Stimulated activated CD4-positive, alpha-beta T cell treated with anti-CD3 and anti-CD28 coated beads, Interleukin-4, amount 100 ng/mL, for 1 hour (primary cell): ENCODE measurements at places on chromosomes 6 and 20.

DNA sequence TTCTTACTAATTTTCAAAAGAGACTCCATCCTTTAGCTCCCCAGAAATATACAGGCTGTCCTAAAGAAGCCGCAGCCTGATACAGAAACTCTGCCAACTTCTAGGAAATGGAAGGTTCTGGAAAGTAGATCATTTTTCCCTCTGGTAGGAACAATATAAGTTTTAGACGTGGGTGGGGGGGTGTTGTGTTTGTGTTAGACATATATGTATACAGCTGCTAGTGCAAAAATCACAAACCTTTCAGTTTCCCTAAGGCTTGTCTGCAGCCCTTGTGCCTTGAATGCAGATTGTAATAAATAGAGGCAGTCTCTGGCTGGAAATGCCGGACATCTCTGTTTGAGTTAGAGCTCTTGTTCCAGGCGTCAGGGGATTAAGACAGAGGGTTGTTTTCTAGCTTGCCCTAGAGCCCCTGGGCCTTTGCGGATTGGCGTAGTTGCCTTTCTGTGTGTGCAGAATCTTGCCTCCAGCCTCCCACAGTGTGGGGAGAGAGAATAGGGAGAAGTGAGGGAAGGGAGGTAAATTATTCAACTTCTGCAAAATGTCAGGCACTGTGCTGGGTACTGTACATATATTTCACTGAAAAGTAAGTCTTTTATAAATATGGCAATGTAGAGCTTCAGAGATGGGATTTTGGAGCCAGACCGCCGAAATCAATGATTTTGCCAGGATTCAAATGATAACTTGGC is 269.7 kb downstream of the PRL start:
- DNase-seq: no peak

DNA sequence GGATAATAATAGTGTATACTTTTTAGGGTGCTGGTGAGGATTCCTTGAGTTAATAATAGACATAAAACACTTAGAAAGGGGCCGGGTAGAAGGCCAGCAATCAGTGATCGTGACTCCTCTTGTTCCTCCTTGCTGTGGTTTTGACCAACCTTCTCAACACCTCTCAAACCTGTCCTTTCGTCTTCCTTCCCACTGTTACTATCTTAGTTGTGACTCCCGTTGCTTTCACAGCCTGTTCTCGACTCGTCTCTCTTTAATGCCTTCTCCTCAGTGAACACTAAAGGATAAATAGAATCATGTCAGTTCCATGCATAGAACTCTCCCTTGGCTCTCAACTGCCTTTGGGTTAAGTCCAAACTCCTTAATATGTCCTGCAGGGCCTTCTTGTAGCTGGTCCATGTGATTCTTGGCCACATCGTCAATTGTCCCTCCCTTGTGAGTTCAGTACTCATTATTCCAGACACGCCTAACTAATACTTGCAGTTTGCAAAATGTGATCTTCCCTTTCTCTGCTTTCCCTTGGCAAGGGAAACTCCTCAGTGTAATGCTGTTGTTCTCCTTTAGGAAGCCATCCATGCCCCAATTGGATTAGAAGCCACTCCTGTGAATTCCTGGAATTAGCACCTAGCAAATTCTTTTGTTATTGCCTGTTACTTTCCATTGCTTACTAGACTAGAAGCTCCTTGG is 164.9 kb downstream of the UTRN start:
- DNase-seq: no peak

- no peak for DNase-seq
Measured at GRCh38 chr20:13271098-13271497, 50.0 kb downstream of the ISM1 start.

GRCh38 chr6:167093922-167094432 is 28.9 kb upstream of the CCR6 start:
- peak; percentile 73 for DNase-seq

DNA sequence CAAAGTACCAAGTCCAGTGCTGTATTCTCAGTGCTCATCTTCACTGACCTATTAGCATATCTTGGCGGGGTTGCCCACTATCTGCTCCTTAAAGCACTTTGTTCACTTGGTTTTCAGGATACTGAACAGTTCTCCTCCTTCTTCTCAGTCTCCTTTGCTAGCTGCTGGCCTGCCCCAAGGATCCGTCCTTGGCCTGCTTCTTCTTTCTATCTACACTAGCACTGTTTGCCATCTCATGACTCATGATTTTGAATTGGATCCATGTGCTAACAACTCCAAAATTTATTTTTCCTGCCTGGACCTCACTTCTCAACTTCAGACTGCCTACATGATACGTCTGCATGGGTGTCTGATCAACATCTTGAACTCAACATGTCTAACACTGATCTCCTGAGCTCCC is 15.5 kb downstream of the TPD52L1 start:
- DNase-seq: no peak

GRCh38 chr6:88561954-88562315 is 395.8 kb upstream of the CNR1 start:
- no peak for DNase-seq

GRCh38 chr6:39496456-39496855 is 174.0 kb upstream of the KCNK16 start:
- DNase-seq: no peak

GRCh38 chr6:166174031-166174430 is 6.4 kb upstream of the TBXT start:
- DNase-seq: no peak

DNA sequence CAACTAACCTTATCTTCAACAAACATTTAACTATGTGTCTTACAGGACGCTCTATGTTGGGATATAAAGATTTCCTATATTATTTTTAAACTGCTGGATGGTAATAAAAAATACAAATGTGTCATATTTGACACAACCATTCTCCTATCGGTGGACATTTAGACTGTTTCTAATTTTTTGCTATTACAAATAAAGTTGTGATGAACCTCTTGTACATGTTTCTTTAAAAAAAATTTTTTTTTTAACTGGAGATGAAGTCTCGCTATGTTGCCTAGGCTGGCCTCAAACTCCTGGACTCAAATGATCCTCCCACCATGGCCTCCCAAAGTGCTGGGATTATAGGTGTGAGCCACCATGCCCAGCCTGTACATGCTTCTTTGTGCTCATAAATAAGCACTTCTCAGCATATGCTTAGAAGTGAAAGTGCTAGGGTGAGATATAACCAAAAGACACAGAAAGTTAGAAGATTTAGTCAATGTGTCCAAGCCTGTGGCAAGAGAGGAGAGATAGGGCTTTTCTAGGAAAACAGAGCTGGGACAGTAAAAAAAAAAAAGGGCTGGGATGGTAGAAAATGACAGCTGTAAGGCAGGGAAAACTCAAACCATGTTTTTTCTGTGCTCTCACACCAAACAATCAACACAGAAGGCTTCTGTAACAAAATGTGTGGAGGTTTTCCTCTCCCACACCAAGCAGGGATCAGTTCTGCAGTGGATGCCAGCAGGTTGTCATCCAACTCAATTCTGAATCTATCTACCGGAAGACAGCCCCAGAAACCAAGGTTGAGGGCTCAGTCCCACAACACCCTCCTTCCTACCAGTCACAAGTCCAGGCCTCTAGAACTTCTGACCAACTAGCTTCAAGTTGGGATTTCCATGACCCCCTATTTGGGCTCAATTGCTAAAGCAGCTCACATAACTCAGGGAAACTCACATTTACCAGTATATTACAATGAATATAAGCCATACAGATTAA is 70.0 kb upstream of the SMIM29 start:
- DNase-seq: no peak

- no peak for DNase-seq
Measured at GRCh38 chr6:117169064-117169665, 96.2 kb upstream of the VGLL2 start.

- DNase-seq: no peak
Measured at GRCh38 chr6:57263739-57264138, 41.6 kb upstream of the RAB23 start.
